ENCODE measurements at places on chromosomes 3 and 15. TPM values are rescaled to one million over a fixed set of nuclear protein-coding genes. Genes with fewer than 3 reads are reported as not detected.

The CYP1A1 gene
- not detected for total RNA-seq

The CCDC12 gene
- 27.5 TPM for total RNA-seq

The SLC9C1 gene
- total RNA-seq, result 0.17 TPM

DNA sequence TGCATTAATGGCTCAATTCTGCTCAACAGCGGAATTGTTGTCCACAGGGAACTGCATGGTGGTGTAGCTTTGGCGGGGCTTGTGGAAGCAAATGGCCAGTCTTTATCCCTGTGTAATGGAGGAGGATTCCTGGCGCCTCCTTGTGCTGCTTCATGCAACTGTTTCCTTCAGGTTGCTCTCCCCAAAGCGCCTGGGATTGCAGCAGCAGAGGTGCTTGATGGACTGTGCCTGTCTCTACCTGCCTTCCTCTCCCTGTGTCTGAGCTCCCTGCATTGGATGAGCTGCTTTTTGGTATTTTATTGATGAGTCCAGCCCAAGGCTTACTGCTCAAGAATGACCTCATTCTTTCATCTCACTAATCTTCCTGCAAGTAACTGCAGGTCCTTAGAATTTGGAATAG is 72.9 kb upstream of the NDN start:
- DNase-seq, result peak; percentile 37
- no peaks in the 10 kb centered on the region for H3K27me3 ChIP-seq
- no peak overlapping the region for H3K27ac ChIP-seq
- H3K4me3 ChIP-seq, result no peak overlapping the region

DNA sequence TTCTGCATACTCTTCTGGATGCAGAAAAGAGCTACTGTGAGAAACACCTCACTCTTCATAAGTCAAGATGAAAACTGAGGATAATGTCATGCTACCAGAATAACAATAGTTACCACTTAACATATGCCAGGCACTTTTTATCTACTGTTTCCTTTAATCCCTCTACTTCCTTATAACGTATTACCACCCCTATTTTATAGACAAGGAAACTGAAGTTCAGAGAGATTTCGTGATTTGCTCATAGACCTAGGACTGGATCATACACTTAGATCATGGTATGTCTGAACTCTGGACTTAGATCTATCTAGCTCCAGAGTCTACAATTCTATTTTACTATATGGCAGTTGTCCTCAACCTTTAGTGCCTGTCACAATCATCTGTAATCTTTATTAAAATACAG is 155.7 kb upstream of the TSPAN3 start:
- H3K27ac ChIP-seq, result no peak overlapping the region
- H3K27me3 ChIP-seq, result no peaks in the 10 kb centered on the region
- H3K36me3 ChIP-seq, result no peaks in the 10 kb centered on the region
- DNase-seq, result no peak
- no peak overlapping the region for H3K4me3 ChIP-seq

GRCh38 chr3:41404582-41404981 is 205.3 kb downstream of the CTNNB1 start:
- H3K27ac ChIP-seq, result no peak overlapping the region
- no peak for DNase-seq
- H3K4me3 ChIP-seq, result no peak overlapping the region
- H3K36me3 ChIP-seq, result no peaks in the 10 kb centered on the region
- H3K27me3 ChIP-seq, result no peaks in the 10 kb centered on the region

DNA sequence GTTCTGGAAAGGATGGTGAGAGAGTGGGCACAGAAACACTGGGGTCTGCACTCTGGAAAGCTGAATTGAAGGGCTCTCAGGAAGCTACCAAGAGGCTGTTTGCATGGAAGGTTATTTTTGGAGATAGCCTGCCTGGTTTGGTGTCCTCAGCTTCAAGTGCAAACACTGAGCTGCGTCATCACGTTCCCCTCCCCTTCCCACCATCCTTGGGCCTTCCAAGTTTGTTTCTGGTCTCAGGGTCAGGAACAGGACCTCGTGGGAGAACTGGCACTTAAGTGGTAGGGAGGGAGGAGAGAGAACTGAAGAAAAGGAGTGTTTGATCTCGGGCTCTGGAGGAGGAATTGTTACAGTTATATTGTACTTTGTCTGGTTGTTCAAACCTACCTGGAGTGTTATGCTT is 10.6 kb downstream of the ST6GAL1 start:
- H3K4me1 ChIP-seq, result peaks cover 9% of the 10 kb centered on the region
- H3K4me3 ChIP-seq, result no peak overlapping the region
- no peaks in the 10 kb centered on the region for H3K36me3 ChIP-seq

DNA sequence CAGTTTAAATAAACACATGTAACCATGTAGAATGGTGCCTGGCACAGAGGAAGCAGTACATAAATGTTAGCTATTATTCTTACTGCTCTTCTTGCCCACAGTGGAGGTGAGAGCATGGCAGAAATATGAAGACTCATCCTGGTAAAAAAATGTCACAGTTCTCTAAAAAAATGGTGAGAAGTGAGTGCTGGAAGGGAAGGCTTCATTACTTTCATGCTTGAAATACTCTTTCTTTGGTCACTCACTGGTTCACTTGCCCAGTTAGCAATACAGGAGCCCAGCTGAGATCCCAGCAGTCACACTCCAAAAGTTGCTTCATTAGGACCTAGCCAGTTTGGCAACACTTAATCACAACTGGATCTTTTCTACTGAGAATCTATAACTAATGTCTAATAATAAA is 1017.2 kb downstream of the TUSC7 start:
- H3K4me1 ChIP-seq, result no peaks in the 10 kb centered on the region
- H3K36me3 ChIP-seq, result no peaks in the 10 kb centered on the region
- DNase-seq, result no peak
- H3K4me3 ChIP-seq, result no peak overlapping the region
- no peak overlapping the region for H3K27ac ChIP-seq

DNA sequence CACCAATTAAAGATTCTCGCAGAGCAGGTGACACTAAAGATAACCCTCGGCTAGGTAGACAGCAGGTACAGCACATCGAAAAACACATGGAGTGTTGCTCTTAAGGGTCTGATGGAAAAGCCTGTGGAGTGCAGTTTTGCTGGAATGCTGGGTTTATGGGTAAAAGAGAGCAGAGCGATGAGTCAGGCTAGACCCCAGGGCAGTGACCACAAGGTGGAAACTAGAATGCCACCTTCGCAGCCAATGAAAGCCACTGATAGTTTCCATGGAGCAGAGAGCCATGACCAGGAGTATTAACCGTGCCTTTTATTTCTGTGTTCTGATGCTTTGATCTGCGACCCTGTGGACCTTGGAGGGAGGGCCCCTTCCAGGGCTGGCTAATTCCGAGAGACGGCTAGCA is 149.8 kb downstream of the GABRB3 start:
- H3K36me3 ChIP-seq, result no peaks in the 10 kb centered on the region
- H3K27ac ChIP-seq, result no peak overlapping the region
- DNase-seq, result no peak
- no peaks in the 10 kb centered on the region for H3K4me1 ChIP-seq
- H3K4me3 ChIP-seq, result no peak overlapping the region

DNA sequence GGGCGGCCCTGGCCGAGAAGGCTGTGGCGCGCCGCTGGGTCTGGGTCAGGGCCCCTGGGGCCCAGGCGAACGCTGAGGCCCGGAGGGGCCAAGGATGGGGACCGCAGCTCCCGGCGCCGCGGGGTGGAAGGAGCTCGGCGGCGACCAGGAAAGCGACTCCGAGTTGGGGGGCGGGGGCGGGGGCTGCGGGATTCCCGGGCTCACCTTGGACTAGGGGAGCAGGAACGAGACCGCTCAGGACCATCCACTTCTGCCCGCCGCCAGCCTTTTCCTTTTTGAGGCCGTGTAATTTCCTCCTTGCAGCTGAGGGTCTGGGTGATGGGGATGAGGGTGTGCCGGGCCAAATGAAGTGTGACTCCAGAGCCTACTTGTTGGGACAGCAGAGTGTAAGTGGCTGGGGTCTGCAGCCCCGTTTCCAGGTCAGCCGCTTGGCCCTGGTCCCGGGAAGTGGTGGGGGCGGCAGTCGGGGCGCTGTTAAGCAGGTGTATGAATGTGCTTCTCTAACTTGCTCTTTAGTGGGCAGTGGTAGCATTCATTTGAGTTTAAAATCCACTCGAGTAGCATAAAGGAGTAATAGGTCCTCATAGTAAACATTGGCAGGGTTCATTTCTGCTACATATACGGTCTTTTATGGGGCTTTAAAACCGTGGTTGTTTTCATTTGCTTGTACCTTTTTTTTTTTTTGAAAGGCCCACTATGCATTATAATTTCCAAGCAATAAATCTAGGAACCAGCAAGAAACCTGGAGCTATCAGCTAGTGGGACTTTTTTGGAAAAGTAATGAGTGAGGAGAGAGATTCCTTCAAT is 717 bp downstream of the PXK start:
- H3K27me3 ChIP-seq, result no peaks in the 10 kb centered on the region
- H3K36me3 ChIP-seq, result no peaks in the 10 kb centered on the region
- peaks cover 42% of the 10 kb centered on the region for H3K4me1 ChIP-seq
- no peak for DNase-seq
- H3K27ac ChIP-seq, result peak overlapping the region; percentile 79

DNA sequence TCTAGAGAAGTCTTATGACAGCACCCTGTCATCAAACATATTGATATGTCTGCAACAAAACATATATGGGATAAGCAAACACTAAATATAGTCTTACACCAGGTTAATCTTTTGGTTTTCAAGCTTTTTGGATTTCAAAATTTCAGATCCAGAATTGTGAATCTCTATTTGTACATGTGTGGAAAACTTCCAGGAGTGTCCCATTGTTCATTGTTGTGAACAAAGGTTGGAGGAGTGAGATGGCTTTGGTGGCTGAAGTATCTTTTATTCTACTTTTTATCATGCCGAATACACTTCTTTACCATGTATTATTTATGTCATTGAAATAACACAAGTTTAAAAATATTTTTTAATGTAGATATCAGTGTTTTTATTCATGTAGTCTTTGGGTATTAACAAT is 5.9 kb upstream of the FHIT start:
- H3K27ac ChIP-seq, result no peak overlapping the region
- H3K4me3 ChIP-seq, result no peak overlapping the region
- no peaks in the 10 kb centered on the region for H3K36me3 ChIP-seq
- no peak for DNase-seq
- H3K4me1 ChIP-seq, result peaks cover 1% of the 10 kb centered on the region

- H3K4me1 ChIP-seq, result no peaks in the 10 kb centered on the region
- H3K36me3 ChIP-seq, result no peaks in the 10 kb centered on the region
- H3K27me3 ChIP-seq, result no peaks in the 10 kb centered on the region
- H3K4me3 ChIP-seq, result no peak overlapping the region
- H3K27ac ChIP-seq, result no peak overlapping the region
These were observed 161.7 kb downstream of the POLR2M start for GRCh38 chr15:57867970-57868798.

DNA sequence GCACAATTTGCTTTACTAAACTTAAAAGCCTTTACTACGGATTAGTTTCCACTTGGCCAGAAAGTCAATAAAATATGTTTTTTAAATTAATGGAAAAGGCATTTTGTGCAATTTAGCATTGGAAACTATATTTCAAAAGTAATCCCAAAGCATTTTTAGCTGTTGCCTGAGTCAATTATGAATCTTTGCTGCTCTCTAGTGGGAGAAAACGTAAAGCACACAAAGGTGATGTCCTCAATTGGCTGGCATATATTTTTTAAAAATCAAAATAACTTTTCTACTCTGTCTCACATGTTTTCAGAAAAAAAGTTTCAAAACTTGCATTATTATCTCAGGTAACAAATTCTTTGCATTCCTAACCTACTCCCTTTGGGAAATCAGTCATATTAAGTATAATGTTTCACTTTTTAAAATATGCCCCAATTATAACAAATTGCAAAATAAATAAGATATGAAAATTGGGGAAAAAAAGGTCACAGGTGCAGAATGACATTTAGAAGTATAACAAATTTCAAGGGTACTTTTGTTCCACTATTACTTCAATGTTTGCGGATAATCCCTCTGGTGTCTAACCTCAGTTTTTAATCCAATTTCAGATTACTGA is 47.2 kb upstream of the TEX55 start:
- DNase-seq, result no peak
- no peaks in the 10 kb centered on the region for H3K4me1 ChIP-seq
- no peak overlapping the region for H3K4me3 ChIP-seq
- H3K27me3 ChIP-seq, result no peaks in the 10 kb centered on the region
- no peaks in the 10 kb centered on the region for H3K36me3 ChIP-seq

DNA sequence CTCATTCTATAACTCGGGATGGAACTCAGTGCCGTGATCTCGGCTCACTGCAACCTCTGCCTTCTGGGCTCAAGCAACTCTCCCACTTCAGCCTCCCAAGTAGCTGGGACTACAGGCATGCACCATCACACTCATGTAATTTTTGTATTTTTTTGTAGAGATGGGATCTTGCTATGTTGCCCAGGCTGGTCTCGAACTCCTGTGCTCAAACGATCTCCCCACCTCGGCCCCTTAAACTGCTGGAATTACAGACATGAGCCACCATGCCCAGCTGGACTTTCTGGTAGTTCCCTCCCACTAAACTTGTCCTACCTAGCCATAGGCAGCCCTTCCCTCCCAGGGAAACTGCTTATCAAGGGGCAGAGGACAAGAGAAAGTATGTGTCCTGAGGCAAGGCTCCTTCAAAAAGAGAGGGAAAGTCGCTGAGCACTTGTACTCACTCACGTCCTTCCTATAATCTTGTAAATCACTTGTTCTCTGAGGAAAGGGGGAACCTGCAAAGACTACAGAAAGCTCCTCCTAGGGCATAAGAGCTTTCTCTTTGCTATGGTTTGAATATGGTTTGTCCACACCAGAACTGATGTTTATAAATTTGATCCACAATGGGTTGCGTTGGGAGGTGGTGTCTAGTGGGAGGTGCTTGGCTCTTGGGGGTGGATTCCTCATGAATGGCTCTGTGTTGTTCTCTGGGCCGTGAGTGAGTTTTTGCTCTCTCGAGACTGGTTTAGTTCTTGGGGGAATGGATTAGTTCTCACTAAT is 13.6 kb upstream of the TBL1XR1 start:
- H3K4me1 ChIP-seq, result no peaks in the 10 kb centered on the region
- H3K4me3 ChIP-seq, result no peak overlapping the region
- H3K36me3 ChIP-seq, result no peaks in the 10 kb centered on the region
- DNase-seq, result no peak
- H3K27ac ChIP-seq, result no peak overlapping the region

DNA sequence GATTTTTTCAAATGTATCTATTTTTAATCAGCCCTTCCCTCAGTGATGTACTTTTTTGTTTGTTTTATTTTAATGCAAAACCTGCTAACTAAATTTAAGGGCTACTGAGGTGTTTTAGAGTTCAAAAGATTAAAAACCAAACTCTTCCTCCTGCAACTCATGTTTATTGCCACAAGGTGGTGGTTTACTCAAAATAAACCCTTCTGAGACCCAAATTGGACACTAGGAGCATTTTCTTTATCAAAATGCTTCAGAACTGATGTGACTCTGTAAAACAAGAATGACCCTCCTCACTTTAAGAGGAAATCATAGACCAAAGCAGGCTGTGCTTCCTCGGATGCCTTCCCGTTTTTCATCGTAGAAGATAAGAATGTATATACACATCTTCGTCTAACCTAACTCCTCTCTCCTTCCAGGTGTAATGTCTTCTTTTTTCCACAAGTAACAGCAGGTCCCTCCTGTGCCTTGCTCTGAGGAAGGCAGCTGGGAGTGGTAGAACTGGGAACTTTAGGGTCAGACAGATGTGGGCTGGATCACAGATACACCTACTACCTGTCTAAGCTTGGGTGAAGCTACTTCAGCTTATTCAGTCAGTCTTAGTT is 2.9 kb upstream of the NME9 start:
- no peak overlapping the region for H3K4me3 ChIP-seq
- peaks cover 14% of the 10 kb centered on the region for H3K4me1 ChIP-seq
- H3K27ac ChIP-seq, result no peak overlapping the region
- DNase-seq, result peak; percentile 26

- no peak for DNase-seq
- no peaks in the 10 kb centered on the region for H3K27me3 ChIP-seq
- H3K27ac ChIP-seq, result peak overlapping the region; percentile 81
- no peak overlapping the region for H3K4me3 ChIP-seq
These were observed 27.7 kb downstream of the CRTC3 start for GRCh38 chr15:90557186-90558084.

Data from esophagus muscularis mucosa (tissue), 4 donors.